ENCODE measurements at places on chromosomes 16 and 17.

DNA sequence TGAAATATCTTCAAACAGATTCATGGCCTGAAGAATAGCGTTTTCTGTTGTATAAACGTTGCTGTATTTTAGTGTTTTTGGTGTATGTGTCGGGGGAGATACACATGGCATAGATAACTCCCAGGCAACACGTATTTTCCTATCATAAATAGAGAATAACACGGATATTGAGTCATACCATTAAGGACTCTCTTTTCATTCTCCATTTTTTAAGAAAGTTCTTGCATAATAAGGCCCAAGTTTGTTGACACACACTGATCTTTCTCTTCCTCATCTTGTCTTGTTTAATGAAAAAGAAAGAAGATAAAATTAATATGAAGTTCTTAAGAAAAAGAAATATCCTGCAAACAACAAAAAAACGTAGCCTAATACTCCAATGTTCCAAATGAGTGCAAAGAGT is 13.4 kb downstream of the ABCA8 start:
- no peak for DNase-seq

DNA sequence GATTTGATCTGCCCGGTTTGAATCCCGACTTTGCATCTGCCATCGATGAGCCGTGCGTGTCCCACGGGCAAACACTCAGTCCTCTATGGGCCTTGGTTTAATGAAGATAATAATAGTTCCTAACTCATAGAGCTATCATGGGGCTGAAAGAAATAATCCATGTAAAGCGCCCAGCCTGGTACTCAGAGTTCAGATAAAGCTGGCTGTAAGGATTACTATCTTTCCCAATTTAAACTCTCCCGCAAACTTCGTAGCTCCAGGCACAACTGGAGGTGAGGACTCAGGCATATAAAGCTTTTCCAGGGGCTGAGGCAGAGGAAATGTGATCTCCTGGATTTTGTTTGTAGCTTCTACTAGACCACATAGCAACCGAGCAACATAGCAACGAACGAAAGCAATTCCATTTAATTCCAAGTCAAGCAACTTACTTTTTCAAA is 16.3 kb downstream of the ALOX15 start:
- no peak for DNase-seq

GRCh38 chr16:88585269-88585668 is 15.1 kb downstream of the ZC3H18 start:
- DNase-seq = no peak

DNA sequence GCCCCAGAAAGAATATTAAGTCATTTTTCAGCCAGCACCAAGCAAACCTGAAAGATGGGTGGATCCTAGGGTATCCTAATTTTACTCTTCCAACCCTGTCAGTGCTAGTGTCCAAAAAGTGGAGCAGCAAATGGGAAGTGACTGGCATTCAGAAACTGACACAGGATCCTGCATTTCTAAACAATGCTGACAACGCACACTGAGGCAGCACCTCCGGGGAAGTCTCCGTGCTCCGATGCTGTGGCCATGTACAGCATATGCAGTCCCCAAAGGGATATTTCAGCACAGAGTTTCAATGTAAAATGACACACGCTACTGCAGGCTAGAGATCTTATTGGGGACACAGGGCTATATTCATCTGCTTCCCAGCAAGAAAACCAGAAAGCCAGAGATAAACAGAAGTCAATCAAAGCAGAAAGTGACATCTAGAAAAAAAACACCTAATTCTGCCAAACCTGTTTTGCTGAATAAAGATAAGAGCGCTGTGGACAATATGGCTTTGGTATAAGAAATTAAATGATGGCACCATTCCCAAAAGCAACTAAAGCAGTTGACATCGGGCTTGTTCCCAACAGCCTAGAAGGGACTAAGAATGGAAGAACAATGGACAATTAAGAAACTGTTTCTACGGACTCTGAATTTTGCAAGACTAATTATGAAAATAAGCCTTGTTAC is 17.3 kb downstream of the XYLT1 start:
- DNase-seq = no peak

- no peak for DNase-seq
These were observed 435.2 kb downstream of the ZFHX3 start for GRCh38 chr16:72612718-72613117.

Measured in activated CD8-positive, alpha-beta memory T cell treated with anti-CD3 and anti-CD28 coated beads for 24 hours (primary cell).